GM12878 (cell line): ENCODE measurements at places on chromosomes 2 and 18.
A peak's percentile ranks its signal among the peaks of the same experiment; 100 is the strongest.

- no peak for DNase-seq
Observed at GRCh38 chr18:40911582-40912254, 1043.3 kb upstream of the PIK3C3 start.

- DNase-seq, result no peak
Observed at GRCh38 chr2:234109321-234109720, 58.8 kb downstream of the SPP2 start.

- DNase-seq, result no peak
Observed at GRCh38 chr2:53516650-53517049, 251.0 kb upstream of the CHAC2 start.

GRCh38 chr2:194718881-194719280, 938.1 kb upstream of the SLC39A10 start:
- no peak for DNase-seq

- peak; percentile 42 for DNase-seq
Observed at GRCh38 chr2:168457190-168457895, 1.3 kb downstream of the CERS6 start.

DNA sequence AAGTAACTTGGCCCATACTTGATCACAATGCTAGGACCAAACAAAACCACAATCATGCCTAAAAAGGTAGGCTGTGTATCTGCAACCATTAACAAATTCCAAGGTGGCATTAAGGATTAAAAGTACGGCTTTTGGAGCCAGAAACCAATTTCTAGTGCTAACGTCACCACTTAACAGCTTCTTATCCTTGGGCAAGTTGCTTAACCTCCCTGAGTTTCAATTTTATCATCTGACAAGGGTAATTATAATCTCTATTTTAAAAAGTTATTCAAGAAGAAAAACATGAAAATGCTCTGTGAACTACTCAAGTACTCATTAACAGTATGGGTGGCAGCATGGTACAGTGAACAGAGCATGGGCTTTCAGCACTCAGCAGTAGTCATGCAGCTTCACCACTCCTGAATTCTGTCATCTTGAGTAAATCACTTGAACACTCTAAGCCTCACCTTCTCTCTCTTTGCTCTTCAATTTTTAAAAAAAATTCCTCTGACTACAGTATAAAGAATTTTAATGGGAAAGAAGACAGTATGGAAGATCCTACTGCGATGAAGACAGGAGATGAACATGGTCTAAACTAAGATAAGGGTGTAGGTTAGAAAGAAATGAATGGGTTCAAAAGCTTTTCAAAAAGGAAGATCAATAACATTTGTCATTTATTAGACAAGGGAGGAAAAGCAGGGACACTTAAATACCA, 69.2 kb downstream of the SS18 start:
- DNase-seq, result no peak

- DNase-seq, result no peak
Observed at GRCh38 chr18:8478166-8478967, 130.9 kb upstream of the RAB12 start.

GRCh38 chr2:37683921-37684780, 12.7 kb upstream of the CDC42EP3 start:
- DNase-seq, result no peak

DNA sequence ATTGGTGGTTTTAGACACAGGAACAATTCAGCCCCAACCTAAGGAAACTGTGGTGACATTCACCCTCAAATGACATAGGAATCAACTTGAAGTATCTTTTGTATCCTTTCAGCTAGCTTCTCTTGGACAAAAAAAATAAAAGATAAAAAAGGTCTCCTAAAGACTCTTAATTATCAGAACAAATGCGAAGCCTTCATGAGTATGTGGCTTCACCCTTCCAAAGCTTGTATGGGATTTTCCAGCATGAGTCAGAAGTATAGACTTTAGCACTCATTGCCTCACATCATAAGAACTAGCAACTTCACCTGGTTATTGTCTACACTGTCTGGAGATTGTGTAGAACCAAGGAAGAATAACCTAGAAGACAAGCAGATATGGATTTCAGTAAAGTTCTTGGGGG, 135.4 kb downstream of the LAMA3 start:
- DNase-seq, result no peak

DNA sequence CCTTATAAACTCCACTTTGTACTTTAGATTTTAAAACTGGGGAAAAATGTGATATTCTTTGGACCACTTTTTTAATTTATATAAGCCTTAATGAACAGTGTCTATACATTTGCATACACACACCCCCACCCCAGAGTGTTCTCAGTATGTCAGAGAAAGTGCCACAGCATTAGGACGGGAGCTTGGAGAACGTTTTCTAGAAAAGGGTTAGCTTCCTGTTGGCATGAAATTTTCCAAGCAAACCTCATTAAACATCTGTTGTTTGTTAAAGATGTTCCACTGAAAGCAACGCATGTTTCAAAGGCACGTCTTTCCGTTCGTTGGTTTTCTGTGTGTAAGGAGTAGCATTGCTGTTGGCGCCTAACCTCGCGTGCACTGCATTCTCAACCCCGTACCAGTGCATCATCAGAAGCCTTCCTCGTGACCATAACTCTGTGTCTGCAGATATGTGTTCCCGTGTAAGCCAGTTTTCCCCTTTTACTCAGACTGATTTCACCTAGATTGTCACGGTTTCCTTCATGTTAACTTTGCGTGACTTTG, 228.5 kb downstream of the ALPK2 start:
- DNase-seq, result no peak

DNA sequence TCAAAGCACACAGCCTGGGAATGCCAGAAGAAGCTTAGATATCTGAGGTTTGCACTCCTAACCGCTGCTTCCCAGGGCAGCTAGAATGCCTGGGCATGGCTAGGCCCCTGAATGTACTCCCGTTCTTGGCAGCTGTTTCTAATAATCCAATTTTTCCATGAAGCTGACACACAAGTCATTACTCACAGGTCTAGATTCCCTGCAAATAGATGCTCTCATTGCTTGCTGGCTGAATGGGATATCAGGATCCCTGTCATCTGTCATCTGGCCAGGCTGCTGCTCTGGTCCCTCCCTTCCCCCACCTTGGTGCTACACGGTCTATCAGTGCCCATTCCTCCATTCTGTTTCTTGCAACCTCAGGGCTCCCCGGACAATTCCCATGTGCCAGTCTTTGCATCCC, 40.7 kb upstream of the TEX51 start:
- DNase-seq, result no peak

GRCh38 chr18:10060469-10060782, 146.6 kb downstream of the VAPA start:
- DNase-seq, result no peak

DNA sequence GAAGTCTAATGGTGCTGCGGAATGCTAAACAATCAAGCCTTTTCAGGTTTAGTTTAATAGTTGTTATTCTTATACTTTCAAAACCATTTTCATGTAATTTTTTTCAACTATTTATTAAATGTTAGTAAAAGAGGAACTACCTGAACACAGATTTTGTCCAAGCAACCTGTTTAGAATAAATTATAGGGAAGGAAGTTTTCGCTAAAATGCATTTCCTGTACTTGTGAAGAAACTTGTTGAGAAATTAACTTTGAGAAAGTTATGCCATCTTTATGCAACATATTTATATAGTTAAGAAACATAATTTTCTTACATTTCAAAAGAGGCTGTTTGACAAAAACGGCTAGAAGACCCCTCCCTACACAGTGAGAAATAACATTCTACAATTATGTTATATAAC, 16.6 kb downstream of the MAP4K4 start:
- DNase-seq, result no peak

GRCh38 chr2:227455200-227455599, 16.8 kb upstream of the AGFG1 start:
- DNase-seq, result no peak

GRCh38 chr2:51778806-51779205, 746.9 kb upstream of the NRXN1 start:
- no peak for DNase-seq

GRCh38 chr2:121596221-121597080, 52.8 kb downstream of the CLASP1 start:
- peak; percentile 60 for DNase-seq

- peak; percentile 63 for DNase-seq
Observed at GRCh38 chr2:203578759-203579643, 43.9 kb upstream of the RAPH1 start.

GRCh38 chr2:88885679-88886416, 194.4 kb downstream of the RPIA start:
- DNase-seq, result no peak

DNA sequence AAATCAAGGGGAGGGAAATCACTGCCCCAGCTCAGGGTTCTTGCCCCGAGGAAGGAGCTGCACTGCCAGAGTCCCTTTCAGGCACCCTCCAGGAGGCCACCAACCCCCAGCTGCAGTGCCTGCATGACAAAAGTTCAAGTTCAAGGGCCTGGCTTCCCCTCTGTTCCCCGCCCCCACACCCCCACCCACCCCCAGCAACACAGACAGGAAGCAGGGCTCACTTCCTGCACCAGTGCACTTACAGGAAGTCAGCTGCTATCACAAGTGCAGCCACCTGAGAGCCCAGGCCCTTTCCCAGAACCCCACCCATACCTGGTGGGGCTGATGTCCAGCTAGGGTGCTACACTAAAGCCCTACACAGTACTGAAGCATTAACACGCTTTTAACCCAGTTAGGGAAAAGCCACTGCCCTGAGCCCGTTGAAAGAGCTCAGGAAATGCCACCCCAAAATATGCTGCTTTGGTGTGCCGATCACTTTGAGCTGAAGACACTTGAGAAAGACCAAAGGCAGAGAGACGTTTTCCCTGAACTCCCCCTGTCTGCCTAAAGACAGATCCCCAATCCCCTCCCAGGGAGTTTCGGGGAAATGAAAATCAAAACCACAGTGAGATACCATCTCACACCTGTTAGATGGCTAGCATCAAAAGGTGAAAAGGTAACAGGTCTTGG, 109.9 kb upstream of the CAB39 start:
- DNase-seq, result no peak

- DNase-seq, result no peak
Observed at GRCh38 chr2:181972431-181973170, 13.1 kb upstream of the PPP1R1C start.

GRCh38 chr18:49172246-49172645, 221.5 kb upstream of the SMAD7 start:
- no peak for DNase-seq

DNA sequence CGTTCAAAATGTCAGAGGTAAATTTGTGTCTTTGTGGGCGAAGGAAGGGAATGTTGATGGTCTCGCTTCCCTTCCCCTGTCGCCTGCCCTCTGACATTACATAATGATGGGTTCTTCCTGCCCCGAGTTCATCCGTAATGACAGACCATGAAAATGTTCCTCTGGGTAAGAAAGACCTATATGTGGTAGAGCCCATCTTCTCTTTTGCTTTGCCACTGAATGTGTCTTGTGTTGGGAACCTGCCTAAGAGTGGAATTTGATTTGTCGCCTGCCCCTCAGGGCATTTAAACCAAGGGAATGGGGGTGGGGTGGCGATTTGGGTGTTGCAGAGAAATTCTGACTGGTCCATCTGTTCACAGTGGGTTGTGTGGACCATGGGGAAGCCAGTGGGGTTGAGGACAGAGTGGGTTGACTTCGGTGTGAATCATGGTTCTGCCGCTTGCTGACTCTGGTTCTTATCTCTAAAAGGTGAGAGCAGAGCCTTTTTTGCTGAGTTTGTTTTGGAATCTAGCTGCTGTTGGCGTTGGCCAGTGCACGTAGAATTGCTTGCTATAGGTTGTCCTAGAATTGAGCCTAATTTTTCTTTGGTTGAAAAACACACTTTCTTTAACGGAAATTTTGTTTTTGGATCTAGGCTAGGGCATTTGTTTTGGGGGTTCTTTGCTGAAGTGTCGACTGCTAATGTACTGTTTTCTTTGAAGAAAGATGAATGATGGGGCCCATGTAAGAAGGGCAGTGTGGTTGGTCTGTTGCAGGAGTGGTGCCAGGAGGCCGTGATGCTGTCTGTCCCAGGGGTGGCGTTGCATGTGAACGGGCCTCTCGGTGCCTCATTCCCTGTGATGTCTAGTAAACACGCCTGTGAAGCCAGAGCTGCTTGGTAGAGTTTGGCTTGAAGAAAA, 1.3 kb downstream of the INPP4A start:
- no peak for DNase-seq

DNA sequence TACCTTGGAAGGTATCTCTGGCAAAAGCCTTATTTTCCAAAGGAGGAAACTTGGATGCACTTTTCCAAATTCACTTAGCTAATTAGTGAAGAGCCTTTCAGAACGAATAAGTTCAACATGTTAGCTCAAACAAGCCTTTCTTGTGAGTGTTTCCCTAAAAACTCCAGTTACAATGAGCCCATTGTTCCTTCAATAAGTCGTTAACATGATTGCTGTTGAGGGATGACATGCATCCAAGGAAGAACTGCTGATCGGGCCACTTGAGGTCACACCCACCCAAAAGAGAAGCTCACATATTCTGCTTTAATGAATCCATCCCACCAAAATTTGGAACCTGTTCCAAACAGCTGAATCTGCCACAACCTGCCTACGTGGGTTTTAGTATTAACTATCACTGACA, 48.1 kb upstream of the SLC35G4 start:
- no peak for DNase-seq

DNA sequence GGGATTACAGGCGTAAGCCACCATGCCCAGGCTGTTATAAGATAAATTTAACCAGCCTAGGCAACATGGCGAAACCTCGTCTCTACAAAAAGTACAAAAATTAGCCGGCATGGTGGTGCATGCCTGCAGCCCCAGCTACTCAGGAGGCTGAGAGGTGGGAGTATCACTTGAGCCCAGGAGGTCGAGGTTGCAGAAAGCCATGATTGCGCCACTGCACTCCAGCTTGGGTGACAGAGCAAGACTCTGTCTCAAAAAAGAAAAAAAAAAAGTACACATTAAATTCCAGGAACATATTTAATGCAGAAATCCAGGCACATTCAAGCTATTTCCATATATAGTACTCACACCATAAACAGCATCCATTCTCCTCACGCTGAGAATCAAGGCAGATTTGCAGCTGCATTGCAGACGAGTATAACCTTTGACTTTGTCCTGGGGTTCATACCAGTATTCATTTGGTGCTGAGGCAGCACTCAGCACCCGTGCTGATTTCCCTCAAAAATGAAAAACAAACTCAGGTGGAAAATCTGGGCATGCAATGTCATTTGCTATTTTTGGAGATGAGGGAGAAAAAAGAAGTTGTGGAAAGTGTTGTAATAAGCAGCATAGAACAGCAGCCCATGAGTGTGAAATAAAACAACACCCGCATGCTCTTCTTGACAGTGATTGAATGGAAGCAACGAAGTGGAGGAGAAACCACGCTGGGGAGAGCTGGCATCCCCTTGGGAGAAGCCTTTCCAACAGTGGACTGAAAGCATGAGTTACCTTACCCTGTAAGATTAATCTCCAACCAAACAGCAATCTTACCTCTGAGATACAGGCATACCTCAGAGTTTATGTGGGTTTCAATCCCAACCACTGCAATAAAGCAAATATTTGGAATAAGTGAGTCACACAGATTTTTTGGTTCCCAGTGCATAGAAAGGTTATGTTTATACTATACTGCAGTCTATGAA, 46.8 kb upstream of the ANXA4 start:
- DNase-seq, result no peak

- no peak for DNase-seq
Observed at GRCh38 chr2:103009871-103010270, 248.0 kb downstream of the TMEM182 start.

DNA sequence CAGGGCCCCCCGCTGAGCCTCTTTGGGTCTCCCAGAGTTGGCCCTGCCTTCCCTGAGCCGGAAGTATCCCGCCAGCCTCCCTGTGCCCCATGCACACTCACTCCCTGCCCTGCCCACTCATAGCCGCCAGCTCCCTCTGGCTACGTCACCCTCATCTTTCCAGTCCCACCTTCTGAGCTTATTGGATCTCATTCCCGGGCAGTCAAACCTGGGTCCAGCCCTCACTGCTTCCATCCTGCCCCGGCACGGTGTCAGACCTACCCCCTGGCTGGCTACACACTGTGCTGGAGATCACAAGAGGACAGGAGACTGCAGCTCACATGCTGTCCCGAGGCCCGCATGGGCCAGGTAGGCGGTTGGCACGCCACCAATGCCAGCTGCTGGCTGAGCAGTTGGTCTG, 147.2 kb downstream of the ASB1 start:
- DNase-seq, result no peak
